COLO829 (cell line): ENCODE measurements at places on chromosomes 11 and 22.

DNA sequence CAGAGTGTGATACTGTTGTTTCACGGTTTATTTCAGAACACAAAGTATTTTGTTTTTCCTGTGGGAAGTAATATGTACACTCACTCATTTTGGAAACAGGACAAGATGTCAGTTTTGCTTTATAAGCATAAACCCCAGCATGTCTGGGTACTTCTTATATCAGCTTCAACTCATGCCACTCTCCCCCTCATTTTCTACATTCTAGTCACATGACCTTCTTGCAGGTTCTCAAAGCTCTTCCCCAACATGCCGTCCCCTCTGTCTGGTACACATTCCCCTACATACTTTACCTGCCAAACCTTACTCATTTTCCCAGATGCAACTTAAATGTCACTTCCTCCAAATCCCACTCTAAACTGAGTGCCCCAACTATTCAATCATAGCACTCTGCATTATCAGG lies 1.6 kb upstream of the CTR9 start:
- no peak for DNase-seq

- no peak for DNase-seq
Observed at GRCh38 chr11:134994431-134994830, 582.4 kb upstream of the B3GAT1 start.

GRCh38 chr22:27870234-27871191 lies 48.5 kb downstream of the PITPNB start:
- no peak for DNase-seq

- DNase-seq, result no peak
Observed at GRCh38 chr11:61107888-61108287, 5.6 kb downstream of the CD5 start.

DNA sequence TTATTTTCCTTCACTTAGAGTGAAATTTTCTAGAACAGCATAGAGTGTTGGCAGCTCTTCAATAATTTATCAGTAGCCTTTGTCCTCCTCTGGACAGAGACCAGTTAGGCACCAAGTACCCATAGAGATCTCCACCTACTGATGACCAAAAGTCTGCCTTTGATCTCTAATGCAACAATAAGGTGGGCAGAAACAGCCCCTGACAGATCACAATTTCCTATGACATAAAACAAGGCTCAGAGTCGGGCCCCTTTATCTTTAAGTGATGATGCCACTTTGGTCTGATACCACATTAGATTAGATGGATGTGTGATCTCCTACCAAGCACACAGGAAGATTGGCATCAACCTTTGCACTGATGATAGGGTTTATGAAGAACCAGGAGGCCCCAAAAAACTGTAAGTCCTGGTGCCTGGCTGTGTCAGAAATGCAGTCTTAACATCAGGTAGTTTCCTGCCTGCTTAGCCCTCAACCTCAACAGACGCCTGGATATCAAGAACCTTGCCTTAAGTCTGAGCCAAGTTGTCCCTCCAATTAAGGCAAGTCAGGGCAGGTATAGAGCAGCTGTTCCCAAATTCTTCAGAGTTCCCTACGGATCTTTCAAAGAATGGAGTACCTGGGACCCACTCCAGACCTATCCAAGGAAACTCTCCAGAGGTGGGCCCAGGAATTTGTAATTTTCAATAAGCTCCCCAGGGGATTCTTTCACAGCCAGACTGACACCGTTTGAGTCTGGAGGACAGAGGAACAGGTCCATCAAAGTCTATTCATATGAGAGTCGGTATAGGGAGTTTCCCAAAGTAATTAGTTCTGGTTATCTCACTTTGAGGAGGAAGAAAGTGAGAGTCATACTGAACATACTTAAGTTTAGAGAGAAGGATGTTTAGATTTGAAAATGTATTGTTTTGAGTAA lies 30.6 kb upstream of the TMPRSS4 start:
- no peak for DNase-seq

DNA sequence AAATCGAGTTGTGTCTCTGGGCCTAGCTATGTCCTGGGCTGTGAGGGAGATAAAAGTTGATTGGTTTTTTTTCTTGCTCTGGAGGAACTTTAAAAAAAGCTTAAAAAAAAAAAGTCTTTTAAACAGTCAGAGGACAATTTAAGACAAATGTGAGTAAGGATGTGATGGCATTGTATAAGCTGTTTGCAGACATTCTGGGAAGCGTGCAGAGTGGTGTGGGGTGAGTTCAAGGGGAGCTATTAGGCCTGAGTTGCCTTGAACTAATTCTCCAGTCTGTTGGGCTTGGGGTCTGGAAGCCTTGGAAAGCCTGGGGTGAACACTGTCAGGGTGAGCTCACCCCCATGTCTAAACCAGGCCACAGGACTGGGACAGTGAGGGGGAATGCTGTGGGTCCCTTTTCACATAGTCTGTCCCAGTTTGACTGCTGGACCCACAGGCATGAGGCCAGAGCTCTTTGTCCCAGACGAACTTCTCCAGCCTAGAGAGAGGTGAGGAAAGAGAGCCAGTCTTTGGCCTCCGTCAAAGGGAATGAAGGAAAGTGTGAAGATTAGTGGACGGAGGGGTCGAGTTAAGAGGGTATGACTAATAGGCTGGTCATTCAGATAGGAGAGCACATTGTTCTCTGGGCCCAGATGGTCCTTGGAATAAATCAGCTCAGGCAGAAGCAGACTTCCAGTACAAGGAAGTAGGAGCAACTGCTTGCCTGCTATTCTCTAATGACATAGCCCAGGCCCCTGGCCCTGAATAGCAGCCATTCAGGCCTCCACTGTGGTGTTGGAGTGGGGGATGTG lies 76.4 kb upstream of the NNMT start:
- peak; percentile 35 for DNase-seq

DNA sequence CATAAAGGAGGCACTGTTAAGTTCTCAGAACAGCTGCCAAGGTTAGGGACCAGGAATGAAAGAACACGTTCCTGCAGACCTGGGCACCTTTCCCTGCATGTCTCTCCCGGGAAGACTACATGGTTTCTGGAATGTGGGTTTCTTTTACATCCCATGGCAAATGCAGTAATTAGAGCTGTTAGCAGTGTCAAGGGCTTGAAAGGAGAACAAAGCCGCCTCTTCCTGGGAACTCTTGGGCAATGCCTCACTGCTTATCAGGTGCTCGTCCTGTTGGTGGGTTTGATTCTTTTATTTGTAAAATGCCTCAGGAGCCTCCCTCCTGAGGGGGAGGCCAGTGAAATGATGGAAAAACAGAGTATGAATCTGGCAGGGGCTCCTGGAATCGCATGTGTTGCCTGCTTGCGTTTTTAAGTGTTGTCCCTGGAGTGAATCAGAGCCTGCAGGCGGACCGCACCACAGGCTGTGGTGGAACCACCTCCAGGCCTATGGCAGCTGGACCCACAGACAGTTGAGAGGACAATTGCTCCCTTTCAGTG lies 723 bp upstream of the C22orf31 start:
- DNase-seq, result no peak

GRCh38 chr11:1353383-1354124 lies 36.2 kb upstream of the BRSK2 start:
- no peak for DNase-seq

DNA sequence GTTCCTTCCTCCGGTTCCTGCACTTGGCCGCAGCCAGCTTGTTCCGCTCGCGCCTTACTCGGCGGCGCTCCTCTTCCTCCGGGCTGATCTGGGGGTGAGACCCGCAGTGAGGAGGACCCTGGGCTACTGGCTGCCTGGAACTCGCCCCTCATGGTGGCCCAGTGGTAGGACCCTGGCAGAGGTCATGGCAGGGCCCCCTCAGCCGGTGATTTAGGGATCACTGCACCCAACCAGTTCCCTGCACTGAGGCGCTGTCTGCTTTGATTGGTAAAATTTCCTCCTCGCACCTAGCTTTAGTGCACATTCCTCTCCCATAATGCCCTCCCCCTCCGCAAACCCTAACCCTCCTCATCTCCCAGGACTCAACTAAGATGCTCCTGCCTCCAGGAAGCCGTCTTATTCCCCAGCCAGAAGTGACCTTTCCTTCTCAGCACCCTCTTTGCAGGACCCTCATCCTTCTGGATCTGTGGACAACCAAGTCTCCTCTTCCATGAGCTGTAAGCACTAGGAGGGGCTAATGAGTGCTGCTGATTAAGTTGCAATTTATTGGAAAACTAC lies 3.6 kb downstream of the CCDC85B start:
- DNase-seq, result no peak

GRCh38 chr11:120956710-120957495 lies 67.0 kb upstream of the TBCEL start:
- DNase-seq, result no peak

- DNase-seq, result peak; percentile 92
Observed at GRCh38 chr22:46547883-46548244, 10.4 kb upstream of the CELSR1 start.

- DNase-seq, result no peak
Observed at GRCh38 chr22:25878933-25879332, 136.9 kb downstream of the MYO18B start.

- no peak for DNase-seq
Observed at GRCh38 chr11:83508804-83509203, 222.6 kb upstream of the CCDC90B start.

DNA sequence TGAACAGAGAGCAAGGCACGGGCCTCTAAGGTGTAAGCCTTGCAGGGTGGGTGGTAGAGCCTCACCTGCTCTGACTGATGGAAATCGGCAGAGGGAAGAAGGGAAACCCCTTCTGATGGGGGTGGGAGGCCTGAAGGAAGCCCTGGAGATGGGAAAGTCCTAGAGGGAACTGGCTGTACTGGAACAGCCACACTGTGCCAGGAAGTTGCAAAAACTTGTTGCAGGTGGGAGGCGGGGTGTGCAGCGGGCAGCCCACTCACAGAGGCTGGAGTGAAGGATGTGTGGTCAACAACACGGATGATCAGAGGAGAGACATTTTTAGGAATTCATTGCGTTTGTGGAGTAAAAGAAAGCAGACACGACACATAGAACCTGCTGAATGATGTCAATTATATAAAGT lies 91.3 kb downstream of the ZC3H12C start:
- DNase-seq, result no peak

GRCh38 chr11:120173807-120174206 lies 35.9 kb upstream of the TRIM29 start:
- DNase-seq, result no peak

GRCh38 chr11:73388265-73389133 lies 12.3 kb downstream of the RELT start:
- no peak for DNase-seq

- DNase-seq, result no peak
Observed at GRCh38 chr11:131495423-131495822, 125.0 kb downstream of the NTM start.

DNA sequence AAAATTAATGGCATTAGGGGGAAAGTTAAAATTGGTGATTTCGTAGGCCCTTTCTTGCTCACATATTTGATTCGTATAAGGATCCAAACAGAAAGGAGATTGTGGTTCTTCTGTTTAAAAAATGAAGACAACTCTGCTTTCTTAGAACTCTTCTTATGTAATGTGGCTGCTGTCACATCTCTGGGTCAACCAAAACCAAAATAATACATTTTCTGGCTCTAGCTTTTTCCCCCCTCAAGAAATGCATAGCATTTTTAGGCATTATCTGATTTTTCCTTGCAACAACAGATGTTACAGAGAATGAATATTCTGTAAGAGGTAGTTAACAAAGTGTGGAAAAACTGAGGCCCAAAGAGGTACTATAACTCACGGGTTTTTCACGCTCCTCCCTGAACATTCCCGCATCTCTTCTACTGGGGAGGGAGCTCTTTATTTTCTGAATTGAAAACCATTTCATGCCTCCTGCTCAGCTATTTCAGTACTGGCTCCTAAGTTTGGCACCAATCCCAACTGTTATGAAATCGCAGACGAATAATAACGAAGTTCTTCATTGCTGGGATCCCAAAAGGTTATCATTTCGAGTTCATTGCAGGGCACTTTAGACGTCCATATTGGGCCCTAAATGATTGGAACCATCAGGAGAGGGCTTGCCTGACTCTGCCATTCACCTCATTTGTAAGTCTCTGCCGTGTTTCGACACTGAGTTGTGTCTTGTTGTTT lies 17.1 kb downstream of the GRAP2 start:
- DNase-seq, result no peak

DNA sequence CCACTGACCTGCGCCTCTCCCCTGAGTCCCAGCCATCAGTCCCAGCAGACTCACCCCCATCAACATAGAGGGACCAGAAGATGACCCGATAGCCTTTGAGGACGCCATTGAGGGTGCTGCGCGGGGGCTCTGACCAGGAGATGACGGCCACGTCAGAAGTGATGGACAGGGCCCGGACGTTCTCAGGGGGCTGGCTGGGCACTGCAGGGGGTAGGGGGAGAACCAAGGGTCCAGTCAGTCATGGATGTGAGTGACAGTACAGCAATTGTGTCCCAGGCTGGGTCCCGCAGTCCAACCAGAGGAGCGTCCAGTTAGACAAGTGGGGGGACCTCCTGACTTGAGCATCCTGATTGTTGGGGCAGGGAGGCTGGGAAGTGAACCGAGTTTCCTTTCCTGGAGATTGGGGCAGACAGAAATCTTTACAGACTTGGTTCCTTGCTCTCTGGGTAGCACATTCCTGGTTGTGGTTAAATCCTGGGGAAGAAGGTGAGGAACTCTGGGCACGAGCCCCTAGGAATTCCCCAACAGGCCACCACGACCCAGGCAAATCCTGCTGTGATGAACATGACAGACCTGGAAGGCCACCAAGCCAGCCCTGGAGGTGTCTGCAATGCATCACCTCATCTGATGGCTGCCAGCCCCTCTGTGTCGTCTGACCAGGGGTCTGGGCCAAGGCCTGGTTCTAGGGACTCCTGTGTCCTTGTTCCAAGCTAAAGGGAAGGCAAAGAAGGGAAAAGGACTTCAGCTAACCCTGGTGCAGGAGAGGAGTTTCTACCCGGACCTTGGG lies 133.9 kb downstream of the CEP164 start:
- no peak for DNase-seq

GRCh38 chr11:131353766-131354165 lies 16.6 kb upstream of the NTM start:
- DNase-seq, result no peak

DNA sequence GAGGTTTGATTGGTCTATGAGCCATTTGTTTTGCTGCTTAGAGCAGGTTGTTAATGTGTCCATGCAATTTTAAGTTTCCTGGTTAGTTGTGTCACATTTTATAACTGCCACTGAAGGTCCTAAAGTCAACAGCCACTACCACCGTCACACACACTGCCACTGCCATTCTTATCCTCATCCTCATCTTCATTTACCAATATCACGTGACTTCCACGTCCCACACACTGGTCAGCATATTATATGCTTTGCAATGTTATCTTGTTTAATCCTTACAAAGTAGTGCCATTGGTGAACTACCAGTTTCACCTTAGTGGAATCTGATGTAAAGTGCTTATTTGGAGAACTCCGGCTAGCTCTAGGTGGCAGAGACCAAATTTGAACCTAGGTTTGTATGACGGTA lies 9.7 kb downstream of the MMP26 start:
- no peak for DNase-seq

DNA sequence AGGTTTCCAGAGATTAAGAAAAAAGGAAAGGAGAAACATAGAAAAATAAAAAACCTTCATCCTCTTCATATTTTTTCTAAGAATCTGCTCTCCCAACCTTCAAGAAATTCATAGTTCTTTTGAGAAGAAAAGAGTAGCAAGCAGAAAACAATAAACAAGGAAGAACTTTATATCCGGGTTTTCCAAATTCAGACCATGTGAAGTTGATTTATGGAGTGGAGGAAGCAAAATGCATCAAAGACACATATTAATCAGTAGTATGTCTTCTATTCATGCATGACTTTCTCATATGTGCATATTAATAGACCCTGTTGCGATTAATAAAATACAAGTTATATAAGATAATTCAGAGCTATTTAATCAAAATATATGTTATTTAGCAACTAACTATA lies 20.5 kb upstream of the CTSC start:
- DNase-seq, result no peak
